ENCODE measurements at places on chromosomes 12 and 14. TPM values are rescaled to one million over a fixed set of nuclear protein-coding genes. Genes with fewer than 3 reads are reported as not detected.

The PTGER2 gene
- 30.0 TPM for total RNA-seq

The SERPINA12 gene
- not detected for total RNA-seq

The ERC1 gene
- 46.5 TPM for total RNA-seq

The CPNE8 gene
- total RNA-seq, result 10.5 TPM

The CSRP2 gene
- 36.7 TPM for total RNA-seq

The FSCB gene
- not detected for total RNA-seq
